Stimulated activated CD8-positive, alpha-beta memory T cell treated with anti-CD3 and anti-CD28 coated beads, Interleukin-4, amount 100 ng/mL, for 1 hour (primary cell): ENCODE measurements at places on chromosomes 12 and 14.

DNA sequence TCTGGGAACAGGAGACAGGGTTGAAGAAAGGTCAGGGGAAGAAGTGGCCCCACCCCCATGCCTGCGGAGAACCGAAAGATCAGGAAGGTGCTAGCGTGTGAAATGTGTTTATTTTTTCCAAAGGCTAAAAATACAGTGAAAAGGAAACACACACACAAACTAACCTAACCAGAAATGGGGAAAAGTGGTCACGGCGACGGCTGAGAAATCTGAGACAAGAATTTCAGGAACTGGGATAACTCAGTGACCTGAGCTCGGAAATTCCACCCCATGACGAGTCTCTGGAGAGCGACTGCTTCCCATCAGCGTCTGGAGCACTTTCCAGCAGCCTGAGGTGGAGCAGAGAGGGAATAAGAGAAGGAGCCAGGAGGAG is 16.6 kb upstream of the RND1 start:
- DNase-seq = no peak

DNA sequence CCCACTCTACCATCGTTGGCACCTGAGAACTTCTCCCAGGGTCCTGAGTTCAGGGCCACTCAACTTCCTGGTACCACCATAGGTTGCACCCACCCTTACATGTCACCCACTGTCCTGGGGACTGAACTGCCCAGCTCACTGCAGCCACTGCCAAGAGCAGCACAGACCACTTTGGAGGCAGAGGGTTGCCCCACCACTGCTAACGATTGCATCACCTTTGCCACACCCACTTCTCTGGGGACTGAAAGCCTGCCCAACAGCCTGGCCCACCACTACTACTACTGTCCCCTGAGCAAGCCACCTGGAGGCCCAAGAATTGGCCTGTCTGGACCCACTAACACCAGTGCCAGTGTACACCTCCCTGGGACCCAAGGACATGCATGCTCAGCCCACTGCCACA is 27.6 kb downstream of the CACNA2D4 start:
- DNase-seq = no peak

DNA sequence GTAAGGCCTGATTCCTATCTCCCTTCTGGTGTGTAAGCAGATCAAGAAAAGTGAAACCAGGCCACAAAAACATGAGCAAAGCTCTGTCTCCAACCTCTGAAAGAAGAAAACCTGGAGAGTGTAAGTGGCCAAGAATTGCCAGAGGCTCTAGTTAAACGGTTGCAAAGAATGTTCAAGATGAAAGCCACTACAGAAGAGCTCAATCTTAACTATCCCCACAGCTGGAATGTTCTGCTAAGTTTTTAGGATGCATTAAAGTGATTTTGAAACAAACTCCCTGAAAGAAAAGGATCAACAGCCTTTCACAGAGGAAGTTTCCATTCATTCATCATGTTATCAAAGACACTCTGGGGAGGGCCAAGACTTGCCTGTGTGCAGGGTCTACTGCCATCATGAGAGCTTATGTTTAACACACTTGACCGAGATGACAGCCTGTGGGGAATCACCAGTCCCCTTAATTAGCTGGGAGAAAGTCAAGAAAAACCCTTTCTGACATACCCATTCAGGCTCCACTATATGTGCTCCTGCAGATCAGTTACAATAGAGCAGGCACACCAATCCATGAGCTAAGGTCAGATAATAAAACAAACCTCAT is 128.0 kb upstream of the OVCH1 start:
- no peak for DNase-seq

GRCh38 chr12:131642101-131642540 is 68.8 kb upstream of the SFSWAP start:
- no peak for DNase-seq

DNA sequence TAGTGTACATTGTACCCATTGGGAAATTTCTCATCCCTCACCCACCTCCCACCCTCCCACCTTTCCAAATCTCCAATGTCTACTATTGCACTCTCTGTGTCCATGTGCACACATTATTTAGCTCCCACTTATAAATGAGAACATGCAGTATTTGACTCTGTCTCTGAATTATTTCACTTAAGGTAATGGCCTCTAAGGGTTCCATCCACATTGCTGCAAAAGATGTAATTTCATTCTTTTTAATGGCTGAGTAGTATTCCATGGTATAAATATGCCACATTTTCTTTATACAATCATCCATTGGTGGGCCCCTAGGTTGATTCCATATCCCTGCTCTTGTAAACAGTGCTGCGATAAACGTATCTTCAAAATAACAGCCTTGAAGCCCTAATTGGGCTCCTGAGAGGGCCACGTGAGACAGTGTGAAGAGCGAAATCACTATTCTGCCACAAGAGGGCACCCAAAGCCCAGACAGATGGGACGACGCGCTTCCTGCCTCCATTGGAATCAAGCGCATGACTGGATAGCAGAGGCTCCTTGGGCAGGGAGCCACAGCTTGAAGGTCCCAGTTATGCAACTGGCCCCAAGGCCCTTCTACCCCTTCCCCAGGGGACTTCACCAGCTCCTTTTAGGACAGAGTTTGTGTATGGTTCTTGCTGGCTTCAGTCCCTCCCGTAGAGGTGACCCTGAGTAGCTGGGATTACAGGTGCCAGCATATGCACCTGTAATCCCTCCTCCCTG is 21.3 kb upstream of the CD27 start:
- DNase-seq = peak; percentile 54

- DNase-seq = no peak
Observed at GRCh38 chr12:94222351-94223084, 74.1 kb downstream of the PLXNC1 start.
